ENCODE measurements at places on chromosomes 7 and 10.

DNA sequence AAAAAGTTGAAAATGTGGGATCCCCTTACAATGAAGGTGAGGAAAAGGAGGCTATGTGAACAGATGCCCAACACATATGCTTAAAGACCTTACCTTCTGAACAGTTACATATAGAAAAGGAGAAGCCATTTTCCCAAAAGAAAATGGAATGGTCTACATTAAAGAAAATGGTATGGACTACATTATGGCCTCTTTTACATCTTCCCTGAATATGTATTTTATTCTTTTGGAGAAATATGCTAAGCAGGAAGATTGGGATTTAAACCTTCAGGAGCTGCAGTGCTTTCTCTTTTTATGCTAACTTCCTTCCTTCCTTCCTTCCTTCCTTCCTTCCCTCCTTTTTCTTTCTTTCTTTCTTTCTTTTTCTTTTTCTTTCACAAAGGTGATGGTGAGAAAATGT is 155.4 kb downstream of the SEC23IP start:
- DNase-seq = no peak

GRCh38 chr7:153382641-153383101 is 623.1 kb downstream of the ACTR3B start:
- no peak for DNase-seq

DNA sequence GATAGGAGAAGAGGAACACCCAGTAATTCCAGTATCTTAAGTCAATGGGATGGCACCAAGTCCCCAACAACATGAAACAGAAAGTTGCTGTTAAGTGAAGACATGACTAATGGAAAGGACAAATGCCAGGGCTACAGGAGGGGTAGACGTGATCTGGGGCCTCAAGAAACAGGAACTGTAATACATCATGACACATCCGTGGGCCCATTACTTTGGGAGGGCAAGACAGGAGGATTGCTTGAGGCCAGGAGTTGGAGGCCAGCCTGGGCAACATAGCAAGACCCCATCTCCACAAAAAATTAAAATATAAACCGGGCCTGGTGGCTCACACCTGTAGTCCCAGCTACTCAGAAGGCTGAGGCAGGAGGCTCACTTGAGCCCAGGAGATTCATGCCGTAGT is 408.6 kb upstream of the PRKCQ start:
- no peak for DNase-seq

GRCh38 chr10:113038183-113038582 is 88.1 kb downstream of the TCF7L2 start:
- no peak for DNase-seq

DNA sequence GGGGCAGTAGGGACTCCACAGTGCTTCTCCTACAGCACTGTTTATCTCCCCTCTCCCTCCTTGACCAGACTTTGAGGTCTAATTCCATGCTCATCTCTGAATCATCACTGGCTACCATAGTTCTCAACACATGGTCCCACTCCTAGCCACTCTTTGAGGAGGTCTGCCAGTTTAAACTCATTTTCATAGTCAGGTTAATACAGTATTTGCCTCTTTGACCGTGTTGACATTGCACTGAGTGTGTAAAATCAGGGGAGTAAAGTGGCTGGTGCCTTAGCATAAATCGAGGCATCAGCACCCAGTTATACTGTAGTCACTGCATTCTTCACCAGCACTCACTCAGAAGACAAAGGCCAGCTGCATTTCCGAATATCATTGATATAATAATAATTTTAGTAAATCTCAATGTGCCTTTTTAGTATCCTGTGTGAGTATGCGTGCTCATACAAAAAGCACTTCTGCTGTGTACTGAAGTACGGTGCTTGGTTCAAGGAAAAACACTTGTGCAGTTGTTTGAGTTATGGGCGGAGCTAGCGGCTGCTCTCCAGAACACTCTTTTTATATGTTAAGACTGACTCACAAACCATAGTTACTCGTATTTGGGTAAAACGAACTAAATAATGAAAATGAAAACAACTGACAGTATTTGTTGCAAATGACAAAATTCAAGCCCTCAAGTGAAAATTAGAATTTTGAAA is 89.7 kb downstream of the GALNT11 start:
- no peak for DNase-seq

- no peak for DNase-seq
Observed at GRCh38 chr7:90910136-90910535, 314.0 kb downstream of the CDK14 start.

GRCh38 chr10:57457972-57458512 is 809.7 kb downstream of the IPMK start:
- no peak for DNase-seq

GRCh38 chr7:47534322-47535034 is 47.4 kb downstream of the TNS3 start:
- DNase-seq = no peak

- no peak for DNase-seq
Observed at GRCh38 chr7:106775552-106775936, 89.5 kb upstream of the PIK3CG start.

- no peak for DNase-seq
Observed at GRCh38 chr7:142451296-142451695, 193.4 kb upstream of the PRSS58 start.

DNA sequence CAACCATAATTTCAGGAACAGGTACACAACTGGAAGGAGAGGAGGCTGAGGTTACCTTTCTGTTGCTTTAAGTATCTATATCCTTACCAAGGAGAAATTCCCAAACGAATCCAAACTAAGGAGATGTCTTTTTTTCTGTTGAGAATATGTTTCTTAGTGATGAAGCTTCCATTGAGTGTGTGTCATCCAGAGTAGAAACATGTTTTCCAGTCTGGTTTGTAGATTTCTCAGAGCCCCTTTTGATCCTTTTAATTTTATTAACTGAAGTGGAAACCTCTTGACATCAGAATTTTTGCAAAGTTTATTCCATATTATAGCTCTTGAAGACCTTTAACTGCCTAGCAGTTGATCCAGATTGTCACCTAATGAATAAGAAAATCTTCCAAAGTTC is 207.1 kb upstream of the FERD3L start:
- no peak for DNase-seq

- DNase-seq = no peak
Observed at GRCh38 chr7:151597541-151598444, 78.1 kb upstream of the RHEB start.

- no peak for DNase-seq
Observed at GRCh38 chr7:70574970-70575799, 556.8 kb upstream of the GALNT17 start.

DNA sequence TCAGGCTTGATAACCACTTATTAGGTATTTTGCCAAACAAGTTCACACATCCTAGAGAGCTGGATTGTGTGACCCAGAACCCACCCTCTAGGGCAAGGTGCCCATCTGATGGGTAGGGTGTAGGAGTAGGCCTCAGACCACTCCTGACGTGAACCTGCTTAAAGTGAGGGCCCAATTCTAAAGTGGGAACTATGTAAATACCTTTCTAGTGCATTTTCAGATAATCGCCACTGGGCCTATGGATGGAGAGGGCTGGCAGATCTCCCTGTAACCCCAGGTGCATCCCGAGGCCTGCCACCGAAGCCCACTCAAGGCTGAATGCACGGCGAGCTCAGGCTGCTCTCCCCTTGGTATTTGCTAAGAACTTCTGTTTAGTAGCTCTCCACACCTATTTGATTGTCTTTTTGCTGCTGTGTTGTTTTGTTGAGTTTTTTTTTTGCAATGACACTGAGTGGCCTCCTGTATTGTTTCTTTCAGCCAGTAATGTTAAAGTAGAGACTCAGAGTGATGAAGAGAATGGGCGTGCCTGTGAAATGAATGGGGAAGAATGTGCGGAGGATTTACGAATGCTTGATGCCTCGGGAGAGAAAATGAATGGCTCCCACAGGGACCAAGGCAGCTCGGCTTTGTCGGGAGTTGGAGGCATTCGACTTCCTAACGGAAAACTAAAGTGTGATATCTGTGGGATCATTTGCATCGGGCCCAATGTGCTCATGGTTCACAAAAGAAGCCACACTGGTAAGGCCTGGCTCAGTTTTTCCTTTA is 71.7 kb downstream of the IKZF1 start:
- DNase-seq = peak; percentile 33

- DNase-seq = no peak
Observed at GRCh38 chr7:76278540-76278939, 23.9 kb upstream of the HSPB1 start.

DNA sequence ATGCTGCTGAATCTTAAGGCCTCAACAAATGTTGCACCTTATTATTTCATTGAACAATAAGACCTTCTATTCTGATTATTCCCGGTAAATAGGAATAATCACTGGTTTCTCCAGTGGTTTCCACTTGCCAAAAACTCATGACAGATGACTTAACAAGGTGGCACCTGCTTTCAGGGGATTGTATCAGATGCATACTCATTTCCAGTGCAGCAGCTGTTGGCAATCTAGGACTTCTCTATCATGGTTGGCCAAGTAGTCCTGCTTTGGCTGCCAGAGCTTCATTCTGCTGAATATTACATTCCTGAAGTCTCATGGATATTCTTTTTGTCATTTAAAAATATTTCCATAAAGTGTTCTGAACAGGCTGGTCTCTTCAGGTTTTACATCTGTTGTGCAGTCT is 193.3 kb downstream of the ADK start:
- no peak for DNase-seq

DNA sequence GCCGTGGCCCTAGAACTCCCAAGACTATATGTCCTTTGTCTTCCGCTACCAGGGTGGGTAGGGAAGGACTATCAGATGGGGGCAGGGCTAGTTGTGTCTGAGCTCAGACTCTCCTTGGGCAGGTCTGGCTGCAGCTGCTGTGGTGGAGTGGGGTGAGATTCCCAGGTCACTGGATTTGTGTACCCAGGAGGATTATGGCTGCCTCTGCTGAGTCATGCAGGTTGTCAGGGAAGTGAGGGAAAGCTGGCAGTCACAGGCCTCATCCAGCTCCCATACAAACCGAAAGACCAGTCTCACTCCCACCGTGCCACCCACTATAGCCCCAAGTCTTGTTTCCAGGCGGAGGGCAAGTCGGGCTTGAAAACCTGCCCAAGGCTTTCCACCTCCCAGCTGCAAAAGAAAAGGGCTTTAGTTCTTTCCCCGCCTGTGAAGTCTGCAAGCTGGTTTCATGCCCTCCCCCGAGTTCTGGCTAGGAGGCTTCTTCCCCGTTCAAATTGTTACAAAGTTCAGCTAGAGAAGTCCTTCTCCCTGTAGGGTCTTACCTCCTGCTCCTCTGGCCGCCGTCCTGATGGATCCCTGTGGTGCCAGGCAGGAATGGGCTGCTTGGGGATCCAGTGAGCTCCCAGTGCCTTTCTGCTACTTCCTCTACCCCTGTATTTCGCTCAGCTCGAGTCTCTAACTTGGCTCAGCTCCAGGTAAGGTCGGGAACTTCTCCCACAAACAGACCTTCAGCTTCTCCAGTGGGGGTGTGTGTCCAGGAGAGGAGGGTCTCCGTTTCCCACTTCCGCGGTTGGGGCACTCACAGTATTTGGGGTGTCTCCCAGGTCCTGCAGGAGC is 106.8 kb upstream of the FGL2 start:
- no peak for DNase-seq

DNA sequence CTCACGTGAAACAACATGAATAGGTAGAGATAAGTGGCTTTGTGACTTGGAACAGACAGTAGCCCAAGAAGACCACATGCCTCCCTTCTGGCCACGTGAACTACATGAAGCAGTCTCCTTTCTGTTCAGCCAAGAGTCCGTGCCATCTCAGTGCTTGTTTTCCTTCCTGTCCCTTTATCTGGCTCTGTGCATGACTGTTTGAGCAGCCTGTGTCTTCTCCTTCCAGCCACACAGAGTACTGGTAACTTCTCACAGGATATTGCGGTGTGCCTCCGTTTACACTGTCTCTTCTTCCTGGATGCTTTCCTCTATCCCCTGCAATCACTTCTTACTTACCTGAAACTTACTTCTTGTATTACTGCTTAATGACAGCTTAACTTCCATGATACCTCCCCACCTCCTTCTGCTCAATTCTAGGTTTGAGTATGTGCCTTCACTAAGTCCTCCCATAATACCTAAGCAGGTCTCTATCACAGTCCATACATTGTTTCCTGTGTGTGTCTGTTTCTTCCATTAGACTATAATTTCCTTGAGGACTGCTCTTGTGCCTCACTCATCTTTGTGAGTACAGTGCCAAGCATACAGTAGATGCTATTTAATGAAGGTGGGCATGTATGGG is 748.7 kb downstream of the AUTS2 start:
- no peak for DNase-seq

GRCh38 chr10:49333192-49333591 is 34.2 kb downstream of the C10orf71 start:
- DNase-seq = no peak

GRCh38 chr10:3054851-3055199 is 12.5 kb upstream of the PFKP start:
- no peak for DNase-seq

DNA sequence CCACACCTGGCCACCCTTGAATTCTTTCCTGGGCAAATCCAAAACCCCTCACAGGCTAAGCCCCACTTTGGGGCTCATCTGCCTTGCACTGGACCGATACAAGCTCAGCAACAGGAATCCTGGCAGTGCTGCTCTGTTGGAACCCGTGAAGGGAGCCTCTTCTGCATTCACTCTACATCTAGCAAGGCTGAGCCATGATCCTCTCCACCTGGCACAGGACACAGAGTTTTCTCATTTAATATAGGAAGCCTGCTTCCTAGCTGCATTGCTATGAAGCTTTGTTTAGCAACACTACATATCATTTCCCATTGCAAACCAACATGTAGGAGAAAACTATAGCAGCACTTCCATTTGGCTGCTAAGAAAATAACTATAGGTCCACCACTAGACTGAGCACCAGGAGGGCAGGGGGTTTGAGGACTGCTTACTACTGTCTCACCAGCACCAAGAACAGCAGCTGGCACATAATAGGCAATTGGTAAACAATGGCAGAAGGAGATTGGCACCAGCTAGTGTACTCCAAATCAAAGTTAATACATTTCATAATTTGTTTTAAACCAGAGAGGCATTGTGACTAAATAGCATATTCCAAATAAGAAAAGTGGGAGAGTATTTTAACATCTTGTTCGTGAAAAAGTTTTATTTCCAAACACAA is 56.1 kb downstream of the CPVL start:
- no peak for DNase-seq

DNA sequence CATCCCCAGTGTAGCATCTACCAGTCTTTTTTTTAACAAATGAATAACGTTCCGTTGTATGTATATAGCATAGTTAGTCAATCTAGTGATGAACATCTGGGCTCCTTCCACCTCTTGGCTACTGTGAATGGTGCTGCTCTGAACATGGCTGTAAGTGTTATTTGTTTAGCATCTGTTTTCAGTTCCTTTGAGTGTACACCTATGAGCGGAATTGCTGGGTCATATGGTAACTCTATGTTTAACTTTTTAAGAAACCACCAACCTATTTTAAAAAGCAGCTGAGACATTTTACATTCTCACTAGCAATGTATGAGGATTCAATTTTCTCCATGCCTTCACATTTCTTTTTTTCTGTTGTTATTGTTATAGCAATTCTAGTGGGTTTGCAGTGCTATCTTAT is 178.2 kb downstream of the DNAJC1 start:
- DNase-seq = no peak

DNA sequence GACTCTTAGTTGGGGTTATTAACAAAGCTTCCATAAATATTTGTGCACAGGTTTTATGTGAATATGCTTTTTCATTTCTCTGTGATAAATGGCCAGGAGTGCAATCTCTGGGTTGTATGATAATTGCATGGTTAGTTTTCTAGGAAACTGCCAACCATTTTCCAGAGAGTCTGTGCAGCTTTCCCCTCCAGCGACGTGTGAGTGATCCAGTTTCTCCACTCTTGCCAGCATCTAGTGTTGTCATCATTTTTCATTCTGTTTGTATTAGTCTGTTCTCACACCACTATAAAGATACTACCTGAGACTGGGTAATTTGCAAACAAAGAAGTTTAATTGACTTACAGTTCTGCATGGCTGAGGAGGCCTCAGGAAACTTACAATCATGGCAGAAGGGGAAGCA is 319.6 kb upstream of the SHH start:
- no peak for DNase-seq

GRCh38 chr7:40493609-40494051 is 358.8 kb downstream of the SUGCT start:
- no peak for DNase-seq

Measured in NCI-H1436 (cell line).